ENCODE measurements at places on chromosomes 2 and 18.

DNA sequence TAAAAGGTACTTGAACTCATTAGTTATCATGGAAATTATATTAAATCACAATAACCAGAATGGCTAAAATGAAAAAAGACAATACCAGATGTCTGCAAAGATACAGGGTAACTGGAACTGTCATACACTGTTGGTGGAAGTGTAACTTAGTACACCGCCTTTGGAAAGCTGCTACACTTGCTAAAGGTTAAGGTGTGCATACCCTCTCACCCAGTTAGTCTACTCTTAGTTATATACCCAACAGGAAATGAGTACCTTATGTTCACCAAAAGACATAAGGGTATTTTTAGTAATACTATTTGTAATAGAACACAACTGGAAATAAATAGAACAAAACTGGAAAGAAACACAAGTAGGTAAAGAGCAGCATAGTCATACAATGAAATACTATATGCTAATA is 155.8 kb upstream of the THUMPD2 start:
- no peak for DNase-seq

DNA sequence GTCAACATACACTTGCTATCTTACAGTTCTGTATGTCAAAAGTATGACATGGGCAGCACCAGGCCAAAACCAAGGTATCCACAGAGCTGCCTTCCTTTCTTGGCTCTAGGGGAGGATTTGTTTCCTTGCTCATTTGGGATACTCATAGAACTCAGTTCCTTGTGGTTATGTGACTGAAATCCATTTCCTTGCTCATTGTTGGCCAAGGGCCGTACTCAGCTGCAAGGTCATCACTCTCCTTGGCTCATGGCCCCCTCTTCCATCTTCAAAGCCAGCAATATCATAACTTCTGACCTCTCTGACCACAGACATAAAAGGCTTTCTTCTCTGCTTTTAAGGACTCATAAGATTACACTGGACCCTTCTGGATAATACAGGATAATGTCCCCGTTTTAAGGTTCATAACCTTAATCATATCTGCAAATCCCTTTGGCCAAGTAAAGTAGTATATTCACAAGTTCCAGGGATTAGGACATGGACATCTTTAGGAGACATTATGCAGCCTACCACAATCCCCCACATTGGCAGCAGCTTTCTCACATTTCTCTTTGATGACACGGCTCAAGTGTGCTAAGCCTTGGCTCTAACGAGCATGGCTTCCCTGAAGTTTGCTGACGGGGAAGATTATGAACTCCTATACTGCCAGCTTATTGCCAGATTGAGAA is 20.9 kb downstream of the TMEM237 start:
- no peak for DNase-seq

DNA sequence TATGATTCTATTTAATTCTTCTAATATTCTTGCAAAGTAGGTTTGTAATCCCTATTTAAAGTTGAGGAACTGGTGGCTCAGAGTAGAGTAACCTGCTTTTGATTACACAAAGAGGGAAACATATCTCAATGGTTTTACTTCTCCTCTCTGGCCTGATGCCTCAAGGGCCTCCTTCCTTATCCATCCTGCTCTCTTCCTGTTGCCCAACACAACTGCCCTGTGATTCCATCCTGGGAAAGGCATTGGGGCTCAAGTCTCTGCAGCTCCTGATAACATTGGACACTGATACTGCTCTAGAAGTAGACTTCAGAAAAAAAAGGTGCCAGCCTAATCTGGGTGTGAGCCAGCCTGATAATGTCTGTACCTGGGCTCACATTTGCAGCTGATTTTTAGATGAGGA is 75.8 kb downstream of the RDH14 start:
- no peak for DNase-seq

- no peak for DNase-seq
Measured at GRCh38 chr2:86636842-86637241, 13.2 kb upstream of the RNF103 start.

DNA sequence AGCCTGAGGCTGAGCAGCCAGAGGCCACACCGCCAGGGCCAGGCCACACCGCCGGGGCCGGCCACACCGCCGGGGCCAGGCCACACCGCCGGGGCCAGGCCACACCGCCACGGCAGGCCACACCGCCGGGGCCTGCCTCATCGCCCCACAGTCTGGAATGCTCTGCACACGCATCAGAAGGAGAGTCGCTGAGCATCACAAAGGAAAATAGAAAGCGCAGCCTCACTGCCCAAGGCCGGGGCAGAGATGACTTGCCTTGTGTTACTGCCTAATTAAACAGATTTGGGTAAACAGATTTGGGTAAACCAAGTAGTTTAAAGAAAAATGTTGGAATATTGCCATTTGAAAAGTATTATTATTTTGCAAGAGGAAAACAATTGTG is 10.4 kb upstream of the NFATC1 start:
- no peak for DNase-seq

Data from AG08395 (cell line).